ENCODE measurements at places on chromosomes 4 and X.

DNA sequence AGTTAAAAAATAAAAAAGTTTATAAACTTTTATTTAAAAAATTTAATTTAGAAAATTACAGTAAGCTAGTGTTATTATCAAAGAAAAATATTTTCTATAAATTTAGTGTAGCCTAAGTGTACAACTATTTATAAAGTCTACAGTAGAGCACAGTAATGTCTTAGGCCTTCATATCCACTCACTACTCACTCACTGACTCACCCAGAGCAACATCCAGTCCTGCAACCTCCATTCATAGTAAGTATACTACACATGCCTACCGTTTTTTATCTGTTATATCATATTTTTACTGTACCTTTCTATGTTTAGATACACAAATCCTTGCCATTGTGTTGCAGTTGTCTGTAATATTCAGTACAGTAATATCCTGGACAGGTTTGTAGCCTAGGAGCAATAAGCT lies 129.0 kb upstream of the FAM47B start:
- no peak for DNase-seq

- peak; percentile 11 for DNase-seq
Observed at GRCh38 chrX:386239-386767, 404 bp downstream of the PPP2R3B start.

- DNase-seq, result no peak
Observed at GRCh38 chr4:153804722-153805121, 15.8 kb upstream of the SFRP2 start.

- no peak for DNase-seq
Observed at GRCh38 chr4:2266821-2267220, 4.9 kb upstream of the MXD4 start.

- DNase-seq, result no peak
Observed at GRCh38 chr4:80446664-80447063, 111.1 kb downstream of the CFAP299 start.

GRCh38 chrX:66815227-66815626 lies 176.3 kb upstream of the EDA2R start:
- DNase-seq, result no peak

DNA sequence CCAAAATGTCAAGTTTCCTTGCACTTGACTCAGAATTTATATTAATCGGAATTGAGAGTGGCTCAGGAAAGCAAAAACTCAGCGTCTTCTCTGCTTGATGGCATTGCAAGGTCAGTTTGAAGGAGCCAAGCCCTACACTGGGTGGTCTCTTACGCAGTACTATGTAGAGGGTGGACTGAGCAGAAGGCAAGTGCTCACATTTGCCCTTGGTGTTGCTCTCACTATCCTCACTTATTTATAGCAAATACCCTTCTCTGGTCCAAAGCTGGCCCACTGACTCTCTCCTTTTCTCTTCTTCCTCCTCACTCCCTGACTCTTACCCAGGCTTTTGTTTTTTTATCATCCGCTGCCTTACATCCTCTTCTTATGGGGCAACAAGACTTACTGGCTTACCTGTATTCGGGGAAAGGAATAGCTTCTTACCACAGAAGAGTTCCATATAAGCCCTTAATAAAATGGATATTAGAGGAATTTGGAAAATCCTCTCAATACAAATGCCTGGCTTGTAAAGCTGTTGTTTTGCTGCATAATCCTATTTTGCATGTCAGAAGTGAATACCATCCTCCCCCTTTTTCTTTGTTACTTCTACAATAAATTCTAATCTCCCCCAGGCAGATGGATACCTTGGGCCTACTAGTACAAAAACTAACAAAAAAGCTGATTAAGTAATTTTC lies 24.8 kb upstream of the GATB start:
- DNase-seq, result no peak

DNA sequence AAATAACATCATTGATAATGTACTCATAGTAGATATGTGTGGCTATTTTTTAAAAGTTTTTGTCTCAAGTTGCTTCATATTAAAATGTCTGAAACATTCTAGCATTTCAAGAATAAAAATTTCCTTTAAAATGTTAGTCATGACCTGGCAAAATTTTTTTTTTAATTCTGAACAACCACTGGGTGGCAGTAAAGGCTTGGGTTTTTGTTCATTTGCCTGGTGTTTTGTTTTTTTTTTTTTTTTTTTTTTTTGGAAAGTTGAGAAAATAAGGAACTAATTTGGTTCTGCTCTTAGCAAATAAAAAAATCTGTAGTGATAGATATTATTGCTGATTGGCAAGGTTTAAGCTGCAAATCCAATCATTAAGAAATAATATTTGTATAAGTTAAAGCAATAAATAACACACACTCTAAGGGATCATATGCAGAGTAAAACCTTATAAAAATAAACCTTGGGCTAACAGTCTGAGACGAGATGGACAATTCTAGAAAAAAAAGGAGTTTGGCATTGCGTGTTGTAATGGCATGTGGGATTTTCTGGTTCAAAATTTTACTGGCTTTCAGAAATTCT lies 81.4 kb downstream of the CEP44 start:
- DNase-seq, result no peak

DNA sequence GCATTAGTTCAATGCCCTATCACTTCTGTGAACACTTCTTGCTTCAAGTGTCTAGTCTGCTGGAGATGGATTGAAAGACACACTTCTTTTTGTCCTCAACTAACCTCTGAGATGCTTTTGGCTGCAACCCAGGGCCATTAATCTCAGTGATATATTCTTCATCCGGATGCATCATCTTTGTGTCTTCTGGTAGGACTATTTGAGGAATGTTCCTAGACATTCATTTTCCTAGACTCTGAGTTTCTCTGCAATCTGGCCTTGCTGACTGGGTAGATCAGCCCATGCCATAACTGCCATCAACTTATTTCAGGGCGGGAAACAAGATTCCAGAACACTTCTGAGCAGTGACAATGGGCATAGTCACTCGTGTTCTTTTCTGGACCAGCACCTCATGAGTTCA lies 329.4 kb downstream of the PDGFC start:
- DNase-seq, result no peak

DNA sequence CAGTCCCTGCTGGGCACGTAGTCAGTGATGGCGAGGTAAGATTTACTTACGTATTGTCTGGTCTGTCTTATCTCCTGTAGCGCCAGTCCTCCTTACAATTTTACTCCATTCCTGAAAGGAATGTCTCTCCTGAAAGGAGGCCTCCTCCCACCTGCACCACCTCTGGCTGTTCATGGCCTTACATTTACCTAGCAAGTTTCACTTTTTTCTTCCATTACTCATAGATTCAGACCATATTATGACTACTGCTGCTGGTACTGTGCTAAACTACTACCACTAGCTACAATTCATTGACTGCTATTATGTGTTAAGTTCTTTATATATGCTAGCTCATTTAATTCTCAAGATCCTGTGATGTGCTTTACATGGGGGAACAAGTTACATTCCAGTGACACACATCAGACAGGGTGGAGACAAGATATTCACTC lies 189.9 kb downstream of the BMPR1B start:
- DNase-seq, result no peak

GRCh38 chrX:15781961-15782699 lies 8.2 kb upstream of the ZRSR2 start:
- DNase-seq, result no peak

- DNase-seq, result peak; percentile 66
Observed at GRCh38 chrX:115322375-115322774, 32.9 kb downstream of the LUZP4 start.

DNA sequence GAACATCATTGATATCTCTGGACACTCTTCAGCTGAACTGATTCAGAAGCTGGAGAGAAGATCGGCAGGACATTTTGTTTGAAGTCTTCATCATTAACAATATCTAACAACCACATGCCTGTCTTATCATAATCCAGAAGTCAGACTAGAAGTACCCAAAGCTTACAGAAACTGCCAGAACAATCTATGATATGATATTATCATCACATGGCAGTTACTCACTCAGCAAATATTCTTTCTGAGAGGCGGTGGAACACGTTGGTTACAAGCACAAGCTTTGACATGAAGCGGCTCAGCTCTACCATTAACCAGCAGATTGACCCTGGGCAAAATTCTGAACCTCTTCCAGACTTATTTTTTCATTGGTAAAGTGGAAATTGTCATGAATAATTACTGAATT lies 69.4 kb upstream of the KIT start:
- DNase-seq, result no peak

Data from CMK (cell line).